ENCODE measurements at places on chromosomes 3 and 15. TPM values are rescaled to one million over a fixed set of nuclear protein-coding genes. Genes with fewer than 3 reads are reported as not detected.
A peak's percentile ranks its signal among the peaks of the same experiment; 100 is the strongest.

- no peak overlapping the region for H3K27ac ChIP-seq
- no peaks in the 10 kb centered on the region for H3K4me1 ChIP-seq
- DNase-seq: peak; percentile 54
- H3K4me3 ChIP-seq: no peak overlapping the region
These were observed 216.9 kb downstream of the IGSF11 start for GRCh38 chr3:118817748-118818165.

GRCh38 chr3:74491874-74492273, 122.6 kb downstream of the CNTN3 start:
- DNase-seq: no peak
- no peaks in the 10 kb centered on the region for H3K4me1 ChIP-seq
- no peak overlapping the region for H3K4me3 ChIP-seq
- no peak overlapping the region for H3K27ac ChIP-seq
- H3K27me3 ChIP-seq: no peaks in the 10 kb centered on the region

DNA sequence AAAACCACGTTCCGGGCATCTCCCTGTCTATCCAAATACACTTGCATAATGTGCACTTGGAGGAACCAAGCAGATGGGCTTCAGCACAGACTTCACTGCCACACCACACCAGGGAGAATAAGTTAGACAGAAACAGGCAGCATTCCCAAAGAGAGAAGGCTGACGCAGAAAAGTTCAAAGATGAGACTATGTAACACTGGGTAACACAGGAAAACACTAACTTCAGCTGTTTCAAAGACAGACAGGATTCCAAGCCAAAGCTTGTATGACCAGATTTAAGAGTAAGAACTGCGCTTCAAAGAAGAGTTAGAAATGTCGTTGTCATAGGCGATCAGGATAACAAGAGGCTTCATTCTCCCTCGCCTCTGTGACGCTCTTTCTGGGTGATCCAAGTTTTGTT, 19.9 kb downstream of the SLC51A start:
- no peak overlapping the region for H3K27ac ChIP-seq
- no peaks in the 10 kb centered on the region for H3K27me3 ChIP-seq
- H3K36me3 ChIP-seq: no peaks in the 10 kb centered on the region
- no peak for DNase-seq
- no peaks in the 10 kb centered on the region for H3K4me1 ChIP-seq

GRCh38 chr3:151901644-151902285, 28.3 kb downstream of the SUCNR1 start:
- no peaks in the 10 kb centered on the region for H3K27me3 ChIP-seq
- H3K4me1 ChIP-seq: peaks cover 13% of the 10 kb centered on the region
- H3K27ac ChIP-seq: no peak overlapping the region
- no peak overlapping the region for H3K4me3 ChIP-seq
- DNase-seq: no peak

GRCh38 chr3:79329154-79329553, 438.6 kb downstream of the ROBO1 start:
- H3K4me1 ChIP-seq: no peaks in the 10 kb centered on the region
- H3K36me3 ChIP-seq: no peaks in the 10 kb centered on the region
- no peak for DNase-seq
- H3K27ac ChIP-seq: no peak overlapping the region
- no peaks in the 10 kb centered on the region for H3K27me3 ChIP-seq
- no peak overlapping the region for H3K4me3 ChIP-seq

SIDT1 gene
- 0.87 TPM for total RNA-seq

GRCh38 chr3:94440767-94441493, 378.1 kb downstream of the NSUN3 start:
- peak overlapping the region; percentile 85 for H3K27ac ChIP-seq
- no peaks in the 10 kb centered on the region for H3K27me3 ChIP-seq
- peaks cover 25% of the 10 kb centered on the region for H3K4me1 ChIP-seq

- H3K4me1 ChIP-seq: no peaks in the 10 kb centered on the region
- H3K4me3 ChIP-seq: no peak overlapping the region
- H3K27ac ChIP-seq: no peak overlapping the region
These were observed 15.0 kb upstream of the RTP3 start for GRCh38 chr3:46482632-46483350.

- no peak overlapping the region for H3K27ac ChIP-seq
- H3K36me3 ChIP-seq: no peaks in the 10 kb centered on the region
- H3K4me1 ChIP-seq: no peaks in the 10 kb centered on the region
- DNase-seq: no peak
- no peak overlapping the region for H3K4me3 ChIP-seq
These were observed 172.0 kb downstream of the UNC13C start for GRCh38 chr15:54150255-54150654.

FBXO40 gene
- not detected for total RNA-seq

GRCh38 chr3:28328188-28329151, 20.1 kb upstream of the ZCWPW2 start:
- peaks cover 9% of the 10 kb centered on the region for H3K36me3 ChIP-seq
- H3K27ac ChIP-seq: no peak overlapping the region
- H3K4me3 ChIP-seq: no peak overlapping the region
- no peak for DNase-seq
- no peaks in the 10 kb centered on the region for H3K4me1 ChIP-seq

DNA sequence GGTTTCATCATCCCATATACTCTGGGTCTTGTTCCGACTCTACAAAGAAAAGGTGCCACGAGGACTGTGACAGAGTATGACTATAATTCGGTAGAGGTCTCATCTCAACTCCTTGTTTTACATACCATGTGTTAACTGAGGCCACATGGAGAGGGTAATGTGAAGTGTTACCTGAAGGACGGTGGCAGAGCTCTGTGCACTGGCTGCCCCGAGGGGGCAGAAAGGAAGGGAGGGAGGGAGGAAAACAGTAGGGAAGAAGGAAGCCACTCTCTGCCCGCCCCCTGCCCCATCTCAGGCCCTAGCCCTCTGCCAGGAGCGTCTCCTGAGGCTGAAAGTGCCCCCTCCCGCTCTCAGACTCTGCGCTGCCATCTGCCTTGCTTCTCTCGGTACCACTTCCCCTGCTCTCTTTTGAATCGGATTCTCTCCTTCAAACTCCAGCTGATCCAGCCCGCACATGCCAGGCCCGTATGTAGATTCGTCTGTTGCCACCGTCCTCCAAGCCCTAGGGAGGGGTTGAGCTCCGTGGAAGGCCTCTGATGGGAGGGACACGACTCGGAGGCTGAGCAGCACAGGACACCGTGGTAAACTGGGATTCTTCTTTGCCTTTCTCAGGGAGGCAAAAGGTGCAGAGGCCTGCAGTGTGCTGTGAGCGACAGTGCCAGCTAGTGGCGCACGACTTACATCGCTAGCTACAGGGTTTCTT, 70.5 kb upstream of the ATP10A start:
- no peak overlapping the region for H3K27ac ChIP-seq
- peak overlapping the region; percentile 32 for H3K4me3 ChIP-seq
- no peaks in the 10 kb centered on the region for H3K4me1 ChIP-seq
- no peaks in the 10 kb centered on the region for H3K27me3 ChIP-seq
- peak; percentile 14 for DNase-seq

- H3K4me1 ChIP-seq: peaks cover 8% of the 10 kb centered on the region
- DNase-seq: peak; percentile 15
- peaks cover 33% of the 10 kb centered on the region for H3K27me3 ChIP-seq
- H3K36me3 ChIP-seq: peaks cover 27% of the 10 kb centered on the region
These were observed 531 bp downstream of the LZTFL1 start for GRCh38 chr3:45841420-45841756.

KBTBD12 gene
- total RNA-seq: not detected

GRCh38 chr15:79849789-79850188, 47.0 kb downstream of the MTHFS start:
- no peaks in the 10 kb centered on the region for H3K27me3 ChIP-seq
- no peak overlapping the region for H3K27ac ChIP-seq
- peak; percentile 30 for DNase-seq
- no peak overlapping the region for H3K4me3 ChIP-seq
- H3K36me3 ChIP-seq: peaks cover 12% of the 10 kb centered on the region

- H3K27me3 ChIP-seq: no peaks in the 10 kb centered on the region
- no peak for DNase-seq
- no peak overlapping the region for H3K27ac ChIP-seq
- no peaks in the 10 kb centered on the region for H3K4me1 ChIP-seq
- H3K36me3 ChIP-seq: no peaks in the 10 kb centered on the region
These were observed 214.8 kb downstream of the FMN1 start for GRCh38 chr15:32979710-32980109.

ITGB5 gene
- total RNA-seq: 225 TPM

DNA sequence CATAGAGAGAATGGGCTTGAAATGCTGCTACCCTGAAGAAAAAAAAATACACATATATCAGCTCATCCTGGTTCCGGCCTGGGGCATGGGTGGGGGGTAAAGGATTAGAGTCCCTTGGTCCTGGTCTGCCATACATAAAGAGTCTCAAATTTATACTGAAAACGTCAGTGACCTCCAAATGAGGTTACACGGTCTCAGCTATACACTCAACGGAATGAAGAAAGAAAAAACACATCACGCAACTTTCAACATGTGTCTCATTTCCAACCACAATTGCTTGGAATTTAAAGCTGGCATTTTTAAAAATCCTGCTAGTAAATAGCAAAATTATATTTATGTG, 612.8 kb downstream of the MCTP2 start:
- H3K27ac ChIP-seq: no peak overlapping the region
- peaks cover 6% of the 10 kb centered on the region for H3K36me3 ChIP-seq
- H3K27me3 ChIP-seq: peaks cover 12% of the 10 kb centered on the region
- peaks cover 8% of the 10 kb centered on the region for H3K4me1 ChIP-seq
- H3K4me3 ChIP-seq: peak overlapping the region; percentile 65
- DNase-seq: no peak

- H3K27me3 ChIP-seq: no peaks in the 10 kb centered on the region
- peaks cover 86% of the 10 kb centered on the region for H3K36me3 ChIP-seq
- DNase-seq: peak; percentile 67
These were observed 514 bp downstream of the IGF2BP2 start for GRCh38 chr3:185824051-185825005.

DNA sequence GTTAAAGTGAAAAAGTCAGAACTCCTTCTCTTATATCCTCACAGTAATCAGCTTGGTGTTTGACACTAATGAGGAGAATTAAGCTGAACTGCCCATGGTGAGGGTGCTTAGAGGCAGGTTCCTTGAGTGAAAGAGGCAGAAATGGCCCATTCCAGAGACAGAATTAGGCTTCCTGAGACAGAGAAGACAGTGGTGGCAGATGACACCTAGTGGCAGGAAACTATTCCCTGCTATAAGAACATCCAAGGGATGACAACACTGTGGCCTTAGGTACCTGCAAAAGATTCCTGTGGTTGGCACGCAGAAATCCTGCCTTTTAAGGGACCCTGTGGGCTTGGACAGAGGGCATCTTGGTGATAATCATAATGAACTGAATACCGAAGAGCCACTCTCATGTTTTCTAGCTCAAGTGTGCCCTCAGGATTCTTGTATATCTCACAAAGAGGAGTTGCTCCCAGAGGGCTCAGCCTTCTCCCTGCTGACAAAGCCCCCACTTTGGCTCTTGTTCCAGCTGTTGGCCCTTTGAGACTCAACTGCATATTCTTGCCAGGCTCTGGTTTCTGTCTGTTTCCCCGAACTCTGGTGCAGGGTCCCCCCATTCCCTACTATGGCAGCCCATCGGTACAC, 56.0 kb downstream of the KBTBD12 start:
- DNase-seq: peak; percentile 54
- peaks cover 92% of the 10 kb centered on the region for H3K27me3 ChIP-seq
- H3K36me3 ChIP-seq: no peaks in the 10 kb centered on the region

- no peak overlapping the region for H3K27ac ChIP-seq
- no peak overlapping the region for H3K4me3 ChIP-seq
- no peaks in the 10 kb centered on the region for H3K36me3 ChIP-seq
- no peaks in the 10 kb centered on the region for H3K4me1 ChIP-seq
These were observed 503.5 kb downstream of the MAGI1 start for GRCh38 chr3:65535260-65535659.

DNA sequence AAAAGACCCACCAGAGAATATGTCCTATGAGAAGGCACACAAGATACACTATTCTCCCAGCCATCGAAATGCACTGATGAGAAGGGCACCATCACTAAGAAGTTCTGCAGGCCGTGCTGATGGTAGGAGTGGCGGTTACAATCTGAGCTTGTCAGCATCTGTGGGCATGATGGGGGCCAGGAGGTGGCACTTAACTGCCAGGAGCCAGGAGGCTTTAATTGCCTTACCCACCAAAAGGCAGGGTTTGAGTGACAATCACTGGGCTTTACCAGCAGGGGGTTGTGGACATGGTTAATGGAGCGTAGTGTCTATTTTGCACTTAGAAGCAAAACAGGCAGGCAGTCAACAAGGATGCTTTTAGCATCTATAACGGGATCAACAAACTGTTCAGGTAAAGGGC, 16.0 kb upstream of the SQOR start:
- H3K27ac ChIP-seq: no peak overlapping the region
- no peak for DNase-seq

OIP5 gene
- 8.5 TPM for total RNA-seq

DNA sequence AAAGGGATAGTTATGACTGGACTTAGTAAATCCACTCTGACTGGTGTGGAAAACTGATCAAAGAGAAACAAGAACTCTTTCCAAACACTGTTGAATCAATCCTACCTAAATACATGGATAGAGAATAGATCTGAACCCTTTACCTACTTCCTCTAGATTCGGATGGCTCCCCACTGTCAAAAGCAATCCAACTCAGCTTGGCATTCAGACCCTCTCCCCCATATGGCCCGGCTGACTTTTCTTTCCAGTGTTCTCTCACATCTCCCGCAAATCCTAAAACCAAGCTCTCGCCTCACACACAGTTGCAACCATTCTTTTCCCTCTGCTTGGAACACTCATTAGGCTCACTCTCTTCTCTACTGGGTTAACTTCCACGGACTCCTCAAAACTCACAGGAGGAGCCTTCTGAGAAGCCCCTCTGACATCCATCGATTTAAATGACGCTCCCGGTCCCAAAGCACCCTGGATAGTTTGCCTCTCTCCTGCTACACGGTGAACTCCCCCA, 639 bp downstream of the SPICE1 start:
- no peak for DNase-seq
- H3K27ac ChIP-seq: no peak overlapping the region
- H3K4me1 ChIP-seq: peaks cover 14% of the 10 kb centered on the region
- no peaks in the 10 kb centered on the region for H3K36me3 ChIP-seq
- H3K4me3 ChIP-seq: no peak overlapping the region

GRCh38 chr3:128338536-128339330, 128.0 kb downstream of the DNAJB8 start:
- peaks cover 44% of the 10 kb centered on the region for H3K4me1 ChIP-seq
- no peak for DNase-seq
- no peak overlapping the region for H3K4me3 ChIP-seq
- no peaks in the 10 kb centered on the region for H3K36me3 ChIP-seq
- H3K27ac ChIP-seq: no peak overlapping the region

Measured in Calu3 (cell line).